ENCODE measurements at places on chromosomes 4 and X.

DNA sequence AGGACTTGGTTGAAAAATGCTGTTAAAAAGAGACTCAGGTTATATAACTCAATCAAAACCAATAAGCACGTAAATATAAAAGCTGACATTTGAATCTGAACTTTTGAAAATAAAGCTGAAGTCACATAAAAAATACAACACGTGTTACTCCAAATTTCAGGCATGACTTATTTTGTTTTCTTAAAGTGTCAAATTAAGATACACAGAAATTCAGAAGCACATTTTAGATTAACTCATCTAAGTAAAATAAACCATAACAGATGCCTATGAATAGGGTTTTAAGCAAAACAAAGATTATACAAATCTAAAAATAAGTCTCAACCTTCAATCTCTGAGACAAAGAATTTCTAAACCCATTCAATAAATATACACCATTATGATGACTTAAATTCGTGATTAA is 124.8 kb downstream of the ANTXR2 start:
- no peak for DNase-seq

GRCh38 chr4:123557857-123558536 is 161.4 kb downstream of the SPRY1 start:
- no peak for DNase-seq

DNA sequence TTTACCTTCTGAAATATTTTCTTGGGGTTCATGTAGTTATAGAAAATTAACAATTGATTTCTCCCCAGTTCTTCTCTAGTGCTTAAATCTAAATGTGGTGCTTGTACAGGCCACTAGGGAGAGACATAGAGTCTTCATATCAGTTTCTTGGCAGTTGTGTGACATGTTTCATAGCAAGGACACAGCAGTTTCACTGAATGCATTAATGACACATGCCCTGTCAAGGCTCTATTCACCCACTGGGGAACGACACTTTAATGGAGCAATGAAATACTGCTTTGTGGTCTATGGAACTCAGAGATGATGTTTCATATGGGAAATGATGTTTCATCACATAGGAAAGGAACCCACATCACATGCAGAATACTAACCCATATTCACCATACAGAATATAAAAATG is 2.8 kb downstream of the VEGFC start:
- DNase-seq, result no peak

- DNase-seq, result no peak
These were observed 195.9 kb downstream of the SCFD2 start for GRCh38 chr4:53169695-53170617.

DNA sequence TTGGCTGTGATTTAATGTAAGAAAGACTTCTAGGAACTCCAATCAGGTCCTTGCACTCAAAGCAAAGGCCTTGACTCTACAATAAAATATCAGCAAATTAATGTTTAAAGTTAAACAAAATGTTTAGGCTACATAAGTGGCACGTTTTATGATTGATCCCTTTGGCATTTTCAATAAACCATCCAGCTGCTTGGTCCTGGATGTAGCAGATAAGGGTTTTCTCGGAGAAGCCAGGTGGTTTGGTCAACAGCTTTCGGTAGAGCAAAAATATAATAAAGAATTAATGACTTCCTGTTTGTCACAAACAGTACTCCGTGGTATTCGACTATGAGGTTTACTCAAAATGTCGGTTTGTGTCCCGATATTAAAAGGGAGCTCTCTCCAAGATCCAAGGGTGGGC is 95.8 kb downstream of the GEMIN8 start:
- no peak for DNase-seq

DNA sequence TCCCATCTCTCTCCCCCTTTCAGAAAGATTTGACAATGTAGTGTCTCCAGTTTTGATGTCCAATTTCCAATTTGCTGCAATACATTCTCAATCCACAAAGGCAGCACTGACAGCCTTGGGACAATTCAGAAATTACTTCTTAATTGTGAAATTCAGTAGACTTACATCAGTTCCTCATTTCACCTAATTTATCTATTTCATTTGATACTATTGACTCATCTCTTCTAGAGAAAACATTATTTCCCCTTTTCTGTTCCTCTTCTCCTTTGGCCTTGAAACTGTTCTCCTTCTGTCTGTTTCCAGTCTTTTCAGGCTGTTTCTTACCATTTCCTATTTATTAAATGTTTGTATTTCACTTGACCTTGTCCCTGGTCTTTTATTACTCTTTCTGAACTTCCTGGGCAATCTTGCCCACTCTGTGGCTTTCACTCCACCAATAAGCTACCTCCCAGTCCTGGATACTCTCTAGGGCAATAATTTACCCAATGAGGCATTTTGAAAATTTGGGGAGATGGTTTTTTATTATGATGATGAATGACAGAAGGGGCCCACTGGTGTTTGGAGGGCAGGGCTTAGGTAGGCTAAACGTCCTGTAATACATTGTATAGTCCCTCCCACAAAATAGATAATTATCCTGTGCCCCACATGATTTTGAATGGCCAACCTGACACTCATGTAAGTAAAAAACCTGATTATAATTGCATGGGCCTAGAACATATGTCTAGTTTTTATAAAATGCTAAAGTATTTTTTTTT is 498.0 kb upstream of the BOD1L1 start:
- DNase-seq, result no peak

DNA sequence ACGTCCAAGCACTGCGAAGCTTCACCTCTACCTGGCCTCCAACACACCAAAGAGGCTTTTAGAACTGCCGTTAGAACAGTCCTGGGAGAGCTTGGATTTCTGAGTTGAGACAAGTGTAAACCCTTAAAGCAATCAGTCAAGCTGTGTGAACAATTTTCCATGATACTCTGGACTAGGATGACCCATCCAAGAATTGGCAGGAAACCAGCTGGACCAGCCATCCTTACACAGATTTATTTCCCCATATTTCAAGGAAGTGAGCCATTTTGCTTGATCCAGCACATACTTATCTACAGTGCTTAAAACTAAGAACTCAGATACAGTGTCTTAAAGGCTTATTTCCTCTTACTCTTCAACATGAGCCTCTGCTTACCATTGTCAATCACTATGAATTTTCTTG is 340.7 kb upstream of the HS3ST1 start:
- no peak for DNase-seq

DNA sequence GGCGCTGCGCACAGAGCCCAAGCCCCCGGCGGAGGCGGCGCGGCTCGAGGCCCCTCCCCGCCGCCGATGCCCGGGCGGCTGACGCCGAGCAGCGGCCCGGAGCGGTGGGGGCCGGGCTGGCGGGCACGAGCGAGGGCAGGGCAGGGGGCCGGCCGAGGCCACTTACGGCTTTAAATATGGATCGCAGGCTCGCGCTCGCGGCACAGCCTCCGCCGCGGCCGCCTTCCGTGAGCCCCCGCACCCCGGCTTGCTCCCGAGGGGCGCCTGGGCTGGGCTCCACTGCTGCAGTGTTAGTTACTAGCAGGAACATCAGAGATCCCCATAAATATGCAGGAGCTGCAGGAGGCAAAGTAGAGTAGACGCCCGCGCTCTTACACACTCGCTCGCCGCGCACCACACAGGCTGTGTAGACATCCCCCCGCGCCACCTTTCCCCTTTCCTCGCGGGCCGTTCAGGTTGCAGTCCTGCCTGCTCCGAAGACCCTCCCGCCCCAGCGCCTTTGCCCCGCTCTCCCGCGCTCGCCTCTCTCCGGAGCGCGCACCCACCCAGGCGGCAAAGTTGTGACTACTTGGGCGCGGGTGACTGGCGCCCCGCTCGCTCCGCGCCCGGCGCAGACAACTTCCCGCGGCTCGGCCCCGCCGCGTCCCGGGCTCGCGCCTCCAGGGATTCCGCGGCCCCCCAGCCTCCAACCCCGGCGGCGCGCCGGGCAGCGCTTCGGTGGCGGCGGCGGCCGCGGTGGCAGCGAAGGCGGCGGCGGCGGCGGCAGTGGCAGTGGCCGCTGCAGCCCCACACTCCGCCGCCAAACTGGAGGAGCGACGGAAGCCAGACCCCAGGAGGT is 152.0 kb upstream of the SLC4A4 start:
- DNase-seq, result no peak

- no peak for DNase-seq
These were observed 43.3 kb downstream of the LNX1 start for GRCh38 chr4:53547983-53548382.

- no peak for DNase-seq
These were observed 33.1 kb downstream of the DCTD start for GRCh38 chr4:182884040-182884439.

- DNase-seq, result no peak
These were observed 262.6 kb upstream of the BMP3 start for GRCh38 chr4:80767944-80768343.

DNA sequence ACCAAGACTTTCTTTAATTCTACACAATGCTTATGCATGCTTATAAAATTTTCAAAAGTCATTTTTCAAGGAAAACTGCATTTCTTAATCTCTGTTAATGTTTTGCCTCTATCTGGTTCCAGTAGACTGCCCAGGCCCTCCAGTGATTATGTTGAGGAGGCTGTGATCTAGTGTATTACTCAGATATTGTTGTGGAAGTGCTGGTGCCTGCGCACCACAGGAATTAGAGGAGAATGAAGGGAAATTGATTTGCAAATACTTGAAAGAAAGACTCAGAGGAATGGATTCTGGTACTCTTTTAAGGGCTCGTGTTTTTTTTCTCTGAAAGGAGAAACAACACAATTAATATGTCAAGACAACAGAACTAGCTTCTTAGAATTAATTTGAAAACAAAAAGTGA is 1015.1 kb downstream of the RPA4 start:
- no peak for DNase-seq

- DNase-seq, result no peak
These were observed 2.4 kb upstream of the AFF2 start for GRCh38 chrX:148498067-148498466.

- no peak for DNase-seq
These were observed 271.1 kb downstream of the DCAF12L2 start for GRCh38 chrX:125894947-125895346.

DNA sequence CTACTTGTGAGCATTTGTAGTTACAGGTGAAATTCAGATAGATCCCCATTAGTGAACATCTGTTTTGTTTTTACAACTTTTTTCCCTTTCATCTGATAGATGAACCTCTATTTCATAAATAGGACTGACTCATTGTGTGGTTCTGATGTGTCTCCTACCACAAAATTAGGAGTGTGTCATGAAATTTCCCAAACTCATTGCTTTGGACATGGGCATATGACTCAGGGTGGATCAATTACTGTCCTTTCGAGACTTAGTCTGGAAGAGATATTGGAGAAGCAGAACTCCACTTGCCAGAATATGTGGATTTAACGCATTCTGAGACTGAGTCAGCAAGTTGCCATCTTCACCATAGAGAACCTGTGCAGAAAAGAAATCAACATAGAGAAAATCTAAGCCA is 53.5 kb upstream of the PCDH10 start:
- no peak for DNase-seq

GRCh38 chr4:123976819-123977218 is 580.2 kb downstream of the SPRY1 start:
- DNase-seq, result no peak

GRCh38 chrX:150849486-150849885 is 49.0 kb downstream of the CD99L2 start:
- no peak for DNase-seq

DNA sequence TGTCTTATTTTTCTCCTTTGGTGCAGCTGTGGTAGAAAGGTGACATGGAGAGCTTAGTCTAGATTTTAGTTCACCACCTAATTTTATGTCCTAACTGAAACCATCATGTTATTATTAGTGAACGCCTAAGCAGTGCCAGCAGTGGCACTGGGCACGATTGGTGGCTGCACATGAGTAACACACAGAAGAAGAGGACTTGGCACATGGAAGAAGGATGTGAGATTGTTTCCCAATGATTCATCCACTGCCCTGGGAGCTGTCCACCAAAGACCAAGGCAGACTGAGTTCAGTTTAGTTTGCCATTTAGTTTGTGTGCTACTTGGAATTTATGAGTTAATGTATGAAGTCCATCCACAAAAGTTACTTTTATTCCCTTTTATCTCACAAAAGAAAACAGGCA is 68.1 kb upstream of the NAP1L5 start:
- no peak for DNase-seq

DNA sequence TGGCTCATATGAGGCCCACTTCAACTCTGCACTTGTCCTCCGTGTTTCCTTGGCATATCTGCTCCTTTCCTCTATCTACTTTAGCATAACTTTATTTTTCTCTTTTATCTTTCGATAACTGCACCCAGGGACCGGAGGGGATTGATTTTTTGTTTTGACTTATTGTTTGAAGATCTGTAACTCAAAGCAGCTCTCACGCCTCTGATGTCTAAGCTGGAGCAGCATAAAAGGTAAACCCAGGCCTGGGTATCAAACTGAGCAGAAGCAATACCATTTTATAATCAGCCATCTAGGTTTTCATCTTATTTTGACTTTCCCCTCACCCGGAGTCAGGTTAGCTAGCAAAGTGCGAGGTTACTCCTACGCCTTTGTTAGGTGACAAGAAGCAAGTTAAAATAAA is 28.4 kb downstream of the LEF1 start:
- DNase-seq, result no peak

DNA sequence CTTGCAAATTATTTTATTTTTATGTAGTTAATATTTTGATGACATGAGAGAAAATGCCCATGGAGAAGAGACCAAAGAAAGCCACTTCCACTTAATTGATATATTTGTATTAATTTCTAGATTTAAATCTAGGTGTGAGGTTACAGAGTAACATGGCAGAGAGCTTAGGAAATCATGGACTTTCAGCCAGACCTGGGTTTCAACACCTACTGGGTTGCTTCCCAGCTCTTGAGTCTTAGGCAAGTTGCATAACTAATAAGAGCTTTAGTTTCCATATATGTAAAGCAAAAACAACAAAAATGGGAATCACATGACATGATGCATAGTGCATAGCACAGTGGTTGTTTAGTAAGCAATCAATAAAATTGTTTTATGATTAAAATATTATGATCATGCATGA is 413.3 kb downstream of the CCSER1 start:
- no peak for DNase-seq

- no peak for DNase-seq
These were observed 3.0 kb upstream of the LAGE3 start for GRCh38 chrX:154481911-154482601.

GRCh38 chr4:32010221-32010620 is 1290.1 kb downstream of the PCDH7 start:
- no peak for DNase-seq

- DNase-seq, result no peak
These were observed 246.7 kb downstream of the PALLD start for GRCh38 chr4:168743601-168744000.

GRCh38 chrX:135273162-135273561 is 21.3 kb downstream of the ETDA start:
- no peak for DNase-seq

DNA sequence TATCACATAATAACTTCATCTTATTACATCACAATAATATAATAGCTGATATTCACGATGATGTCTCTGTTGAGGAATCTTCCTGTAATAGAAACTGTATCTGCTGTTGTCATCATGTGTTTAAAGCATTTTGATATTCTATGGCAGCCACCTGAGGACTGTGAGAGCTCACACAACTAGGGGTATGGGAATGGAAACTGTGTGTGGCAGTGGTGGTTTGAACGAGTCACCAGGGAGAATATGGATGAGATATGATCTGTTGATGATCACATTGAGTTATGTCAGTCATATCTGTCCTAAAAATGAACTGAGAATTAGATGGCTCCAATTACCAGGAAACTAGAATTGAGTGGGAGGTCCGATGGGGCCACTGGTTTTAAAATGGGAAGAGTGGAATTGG is 169.6 kb downstream of the MID1IP1 start:
- no peak for DNase-seq
